ENCODE measurements at places on chromosomes 11 and 22.

- DNase-seq, result no peak
These were observed 61.9 kb downstream of the CECR2 start for GRCh38 chr22:17431179-17431578.

DNA sequence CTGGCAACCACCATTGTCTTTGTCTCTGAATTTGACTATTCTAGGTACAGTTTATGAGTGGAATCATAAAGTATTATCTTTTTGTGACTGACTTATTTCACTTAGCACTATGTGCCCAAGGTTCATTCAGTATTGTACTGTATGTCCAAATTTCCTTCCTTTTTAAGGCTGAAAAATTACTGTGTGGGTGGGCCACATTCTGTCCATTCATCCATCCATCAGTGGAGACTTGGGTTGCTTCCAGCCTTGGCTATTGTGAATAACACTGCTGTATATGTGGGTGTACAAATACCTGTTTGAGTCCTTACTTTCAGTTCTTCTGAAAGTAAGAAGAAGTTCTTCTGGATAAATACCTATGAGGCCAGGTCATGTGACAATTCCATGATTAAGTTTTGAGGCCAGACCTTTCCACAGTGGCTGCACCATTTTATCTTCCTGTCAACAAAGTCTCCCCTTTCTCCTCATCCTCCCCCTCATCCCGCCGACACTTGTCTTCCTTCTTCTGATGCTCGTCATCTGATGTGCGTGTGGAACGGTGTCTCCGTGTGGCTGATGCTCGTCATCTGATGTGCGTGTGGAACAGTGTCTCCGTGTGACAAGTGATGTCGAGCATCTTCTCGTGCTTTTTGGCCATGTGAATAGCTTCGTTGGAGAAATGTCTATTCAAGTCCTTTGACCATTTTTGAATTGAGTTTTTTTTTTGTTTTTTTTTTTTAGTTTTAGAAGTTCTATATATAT is 49.5 kb downstream of the SBF1 start:
- DNase-seq, result no peak

DNA sequence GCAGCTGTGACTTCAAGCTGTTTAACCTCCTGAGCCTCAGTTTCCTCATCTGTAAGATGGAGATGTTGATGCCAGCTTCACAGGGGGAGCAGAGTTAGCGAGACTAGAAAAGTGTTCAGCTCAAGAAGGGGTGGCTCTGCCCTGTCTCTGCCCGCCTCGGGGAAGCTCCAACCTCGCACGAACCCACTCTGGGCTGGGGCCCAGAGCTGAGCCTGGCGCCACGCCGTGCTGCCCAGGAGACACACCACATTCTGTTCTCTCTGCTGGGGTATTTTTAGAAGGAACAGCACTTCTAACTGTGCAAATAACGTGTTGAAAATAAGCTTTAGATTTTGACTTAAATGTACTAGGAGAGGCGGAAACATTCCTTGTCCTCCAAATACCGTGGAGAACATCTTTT is 74.1 kb downstream of the PHF21B start:
- DNase-seq, result no peak

- DNase-seq, result no peak
These were observed 14.9 kb downstream of the SLC22A12 start for GRCh38 chr11:64605656-64606585.

- DNase-seq, result no peak
These were observed 56.2 kb downstream of the MICAL3 start for GRCh38 chr22:17968126-17968525.

Measured in stimulated activated CD4-positive, alpha-beta T cell treated with anti-CD3 and anti-CD28 coated beads, Interleukin-4, amount 100 ng/mL, for 4 hours (primary cell).